KG1 (cell line): ENCODE measurements at places on chromosomes 1 and 21.

GRCh38 chr21:42525029-42525581 lies 11.5 kb downstream of the SLC37A1 start:
- DNase-seq: no peak

DNA sequence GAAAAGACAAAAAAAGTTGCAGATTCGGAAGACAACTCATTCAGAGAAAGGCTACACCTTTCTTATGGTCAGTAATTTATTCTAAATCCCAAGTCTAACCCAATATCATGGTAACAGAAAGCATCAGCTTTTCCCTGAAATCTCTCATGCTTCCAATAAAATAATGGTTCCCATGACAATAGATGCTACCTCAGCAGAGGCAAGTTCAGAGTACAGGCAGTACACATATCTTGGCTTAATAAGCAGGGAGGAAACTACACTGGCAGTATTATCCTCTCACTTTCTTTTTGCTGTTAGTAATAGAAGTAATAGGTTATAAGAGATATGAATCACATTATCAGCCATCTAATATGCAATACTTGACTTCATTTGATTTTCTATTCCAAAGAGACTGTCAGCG lies 137.1 kb downstream of the DPYD start:
- no peak for DNase-seq

DNA sequence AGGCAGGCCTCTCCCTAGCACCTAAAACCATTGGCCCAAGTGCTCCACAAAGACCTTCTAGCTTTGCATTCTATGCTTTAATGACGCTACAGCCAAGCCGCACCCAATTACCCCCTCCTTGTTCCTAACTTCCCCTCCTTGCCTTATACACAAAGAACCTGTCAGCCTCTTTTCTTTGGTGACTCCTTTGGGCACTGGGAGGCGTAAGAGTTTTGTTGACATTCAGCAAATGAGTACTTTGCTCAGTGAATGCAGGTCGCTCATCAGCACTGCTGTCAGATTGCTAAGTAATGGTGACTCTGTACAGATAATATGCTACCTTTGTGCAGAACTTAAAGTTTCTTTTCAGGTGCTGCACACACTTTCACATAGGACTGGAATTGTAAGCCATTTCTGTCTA lies 187.6 kb upstream of the FAM78B start:
- DNase-seq: no peak

DNA sequence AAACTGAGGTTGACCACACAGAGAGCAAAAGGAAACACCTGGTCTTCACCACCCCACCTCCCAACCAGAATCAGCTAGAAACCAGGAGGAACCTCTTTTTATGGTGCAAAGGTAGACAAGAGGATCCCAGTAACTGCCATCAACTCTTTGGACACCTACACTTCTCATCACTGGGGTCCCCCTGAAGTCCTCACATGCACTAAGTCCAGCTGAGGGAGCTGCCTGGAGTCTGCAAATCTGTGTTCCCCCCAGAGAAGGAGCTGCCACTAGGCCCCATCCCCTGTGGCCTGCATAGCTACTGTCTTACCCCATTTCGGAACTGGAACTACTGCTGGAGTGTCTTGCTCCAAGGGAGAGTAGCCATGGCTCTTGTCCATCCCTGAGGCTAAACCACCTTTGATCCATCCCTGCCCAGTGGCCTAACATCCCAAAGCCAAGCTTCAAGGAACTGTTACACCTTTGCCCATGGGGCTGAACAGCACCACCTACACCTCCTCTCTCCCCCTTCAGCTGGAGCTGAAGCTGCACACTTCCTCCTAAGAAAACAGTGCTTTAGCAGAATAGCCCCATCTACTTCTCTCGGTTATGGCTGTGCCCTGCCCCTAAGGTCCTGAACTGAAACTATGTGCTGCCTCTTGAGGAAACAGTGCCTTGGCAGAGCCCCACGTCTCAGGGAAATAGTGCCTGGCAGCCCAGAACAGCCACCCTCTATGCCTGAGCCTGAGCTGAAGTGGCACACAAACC lies 85.4 kb upstream of the CD53 start:
- peak; percentile 87 for DNase-seq

DNA sequence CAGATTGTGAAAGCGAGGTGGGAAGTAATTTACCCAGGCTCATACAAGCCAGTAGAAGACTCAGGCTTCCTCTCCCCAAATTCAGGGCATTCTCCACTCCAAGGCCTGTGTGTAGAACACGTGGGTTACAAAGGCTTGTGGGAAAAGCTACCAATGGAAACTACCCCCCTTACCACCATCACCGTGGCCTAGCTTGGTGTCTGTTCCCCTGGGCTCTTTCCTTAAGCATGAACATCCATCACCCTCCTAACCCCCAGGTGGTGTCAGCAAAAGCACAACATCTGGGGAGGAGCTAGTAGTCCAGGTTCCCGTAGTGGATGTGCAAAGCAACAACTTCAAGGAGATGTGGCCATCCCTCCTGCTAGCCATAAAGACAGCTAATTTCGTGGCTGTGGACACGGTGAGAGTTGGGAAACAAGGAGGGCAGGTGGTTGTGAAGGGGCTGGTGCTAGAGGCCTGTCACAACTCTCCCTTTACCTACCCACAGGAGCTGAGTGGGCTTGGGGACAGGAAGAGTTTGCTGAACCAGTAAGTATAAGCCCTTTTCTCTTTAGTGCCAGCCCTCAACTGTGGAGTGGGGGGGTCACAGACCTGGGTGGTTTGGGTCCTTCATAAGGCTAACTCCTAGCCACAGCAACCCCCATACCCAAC lies 701 bp upstream of the MUTYH start:
- DNase-seq: no peak

- DNase-seq: no peak
Measured at GRCh38 chr1:205954819-205955404, 11.7 kb upstream of the SLC26A9 start.

GRCh38 chr1:164891615-164892014 lies 332.6 kb downstream of the PBX1 start:
- DNase-seq: no peak

GRCh38 chr1:206723805-206724472 lies 39.2 kb downstream of the MAPKAPK2 start:
- DNase-seq: no peak

DNA sequence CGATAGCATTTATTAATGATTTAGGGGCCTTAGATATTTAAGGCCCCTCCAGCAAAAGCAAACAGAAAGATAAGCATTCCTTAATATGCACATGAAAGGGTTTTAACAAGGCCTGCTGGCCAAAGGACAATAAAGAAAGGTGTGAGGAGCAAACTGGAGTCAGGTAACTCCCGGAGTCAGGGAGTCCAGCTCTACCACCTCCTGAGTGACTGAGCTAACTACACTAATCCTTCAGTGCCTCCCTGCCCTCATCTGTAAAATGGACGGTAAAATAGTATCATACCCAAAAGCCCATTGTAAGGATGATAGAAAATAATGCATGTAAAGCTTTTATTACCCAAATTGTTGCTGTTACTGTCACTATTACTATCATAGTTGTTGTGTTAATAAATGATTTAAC lies 161.7 kb downstream of the SIPA1L2 start:
- DNase-seq: no peak

DNA sequence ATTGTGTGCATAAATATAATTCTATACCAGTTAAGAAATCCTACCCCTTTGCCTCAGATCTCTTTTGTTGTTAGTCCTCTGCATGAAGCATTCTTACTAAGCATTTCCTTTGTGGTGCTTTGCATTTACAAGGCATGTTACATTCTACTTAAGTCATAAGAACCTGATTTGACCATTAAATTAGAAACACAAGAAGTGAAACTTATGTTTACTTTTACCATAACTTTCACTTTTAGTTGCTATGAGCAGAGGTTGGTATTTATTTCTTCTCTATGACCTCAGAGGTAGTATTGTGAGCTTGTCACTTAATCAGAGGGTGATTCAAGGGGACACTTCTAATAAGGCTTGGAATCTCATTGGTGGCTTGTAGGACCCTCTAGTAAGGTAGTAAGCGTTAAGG lies 9.0 kb downstream of the FAM20B start:
- no peak for DNase-seq

DNA sequence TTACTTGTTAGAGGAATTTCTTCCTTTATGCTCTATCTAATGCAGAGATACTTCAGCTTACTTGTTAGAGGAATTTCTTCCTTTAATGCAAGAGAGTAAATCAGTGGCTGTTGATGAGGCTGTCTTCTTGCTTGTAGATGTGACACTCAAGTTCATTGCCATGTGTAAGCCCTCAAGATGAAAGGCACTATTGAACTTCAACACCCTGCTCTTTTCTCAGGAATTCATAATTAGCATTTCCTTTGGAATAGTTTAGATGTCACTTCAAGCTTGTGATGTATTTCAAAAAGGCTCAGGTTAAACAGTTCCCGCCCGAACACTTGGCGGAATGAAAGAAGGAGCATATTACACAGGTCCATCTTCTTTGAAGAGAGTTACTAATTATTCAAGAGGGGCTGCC lies 251.9 kb downstream of the RGS7 start:
- DNase-seq: no peak

DNA sequence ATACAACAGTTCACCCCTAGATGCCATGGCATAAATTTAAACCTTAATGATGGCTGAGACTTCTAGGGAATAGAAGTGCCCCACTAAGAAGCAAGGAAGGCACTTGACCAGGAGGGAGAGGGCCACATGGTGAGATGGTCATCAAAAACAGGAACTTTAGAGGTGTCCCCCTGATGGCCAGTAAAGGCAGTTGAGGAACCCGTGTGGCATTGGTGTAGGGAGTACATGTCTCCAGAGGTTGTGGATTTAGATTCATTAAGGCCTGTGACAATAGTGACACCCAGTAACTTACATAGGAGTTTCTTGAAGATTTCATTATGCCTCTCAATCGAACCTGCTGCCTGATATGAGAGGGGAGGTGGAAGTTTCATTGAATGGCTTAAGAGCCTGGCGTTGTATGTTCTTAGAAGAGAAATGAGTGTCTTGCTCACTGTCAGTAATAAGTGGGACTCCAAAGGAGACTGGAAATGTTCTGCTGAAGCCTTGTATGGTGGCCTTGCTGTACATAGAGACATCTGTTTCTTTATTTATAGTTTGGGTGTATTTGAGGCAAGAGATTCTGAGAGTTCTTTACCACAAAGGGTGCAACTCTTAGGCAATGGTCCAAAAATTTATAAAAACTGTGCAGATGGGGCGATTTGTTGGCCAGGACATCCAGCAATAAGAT lies 27.9 kb downstream of the EDARADD start:
- no peak for DNase-seq

GRCh38 chr21:28852706-28853105 lies 140.0 kb downstream of the LTN1 start:
- no peak for DNase-seq
